NCI-H1930 (cell line): ENCODE measurements at places on chromosomes 5 and 9.

GRCh38 chr9:75197561-75197960, 109.2 kb downstream of the OSTF1 start:
- DNase-seq: no peak

DNA sequence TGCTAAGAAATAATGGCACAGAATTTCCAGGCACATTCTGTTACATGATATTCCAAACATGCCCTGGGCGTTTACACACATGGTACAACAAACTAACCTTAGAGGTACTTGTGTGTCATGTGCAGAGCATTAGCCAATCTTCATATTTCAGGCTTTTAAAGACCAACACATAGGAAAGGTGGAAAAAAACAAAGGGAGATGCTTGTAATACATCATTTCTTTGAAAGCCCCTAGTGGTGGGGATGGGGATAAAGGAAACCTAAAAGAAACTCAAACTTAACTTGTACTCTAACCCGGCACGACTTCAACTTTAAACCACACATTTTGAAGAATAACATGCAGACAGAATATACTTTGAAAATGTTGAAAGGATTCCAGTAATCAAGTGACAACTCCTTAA, 133.6 kb downstream of the PTPRD start:
- DNase-seq: no peak

DNA sequence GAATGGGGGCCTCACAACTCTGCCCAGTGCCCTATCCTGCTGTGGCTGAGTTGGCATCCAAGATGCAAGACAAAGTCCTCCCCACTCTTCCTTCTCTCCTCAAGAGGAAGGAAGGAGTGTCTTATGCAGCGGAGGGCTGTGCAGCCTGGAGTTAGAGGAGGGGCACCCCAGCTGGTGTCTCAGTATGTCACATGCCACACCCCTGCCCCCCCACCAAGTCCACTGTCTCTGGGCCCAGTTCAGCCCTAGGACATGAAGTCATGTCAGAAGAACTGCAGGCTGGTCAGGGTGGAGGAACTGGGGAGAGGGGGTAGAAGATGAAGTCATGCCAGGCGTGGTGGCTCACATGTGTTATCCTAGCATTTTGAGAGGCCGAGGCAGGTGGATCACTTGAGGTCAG, 28.0 kb upstream of the SLC28A3 start:
- DNase-seq: no peak

GRCh38 chr5:177495243-177496060, 2.0 kb downstream of the PDLIM7 start:
- no peak for DNase-seq

DNA sequence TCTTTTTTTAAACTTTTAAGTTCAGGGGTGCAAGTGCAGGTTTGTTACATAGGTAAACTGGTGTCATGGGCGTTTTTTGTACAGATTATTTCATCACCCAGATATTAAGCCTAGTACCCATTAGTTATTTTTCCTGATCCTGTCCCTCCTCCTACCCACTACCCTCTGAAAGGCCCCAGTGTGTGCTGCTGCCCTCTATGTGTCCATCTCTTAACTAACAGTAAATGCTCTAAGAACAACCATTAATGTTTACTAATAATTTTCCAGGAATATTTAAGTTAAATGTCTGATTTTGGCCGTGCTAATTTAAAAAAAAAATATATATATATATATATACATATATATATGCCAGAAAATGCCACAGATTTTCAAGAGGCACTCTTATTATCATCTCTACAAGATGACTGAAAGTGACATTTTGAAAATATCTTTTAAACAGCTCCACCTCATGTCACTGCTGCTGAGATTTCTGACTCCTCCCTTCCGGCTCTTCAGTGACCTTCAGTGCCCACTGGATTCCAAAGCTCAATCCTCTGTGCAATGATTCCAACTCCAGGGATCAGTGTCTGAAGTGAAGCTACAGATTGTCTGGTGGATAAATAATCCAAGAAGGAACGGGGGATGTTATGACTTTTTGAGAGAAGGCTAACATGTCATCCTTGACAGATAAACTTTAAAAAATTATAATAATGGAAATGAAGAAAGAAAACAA, 46.7 kb upstream of the HNRNPA0 start:
- no peak for DNase-seq

DNA sequence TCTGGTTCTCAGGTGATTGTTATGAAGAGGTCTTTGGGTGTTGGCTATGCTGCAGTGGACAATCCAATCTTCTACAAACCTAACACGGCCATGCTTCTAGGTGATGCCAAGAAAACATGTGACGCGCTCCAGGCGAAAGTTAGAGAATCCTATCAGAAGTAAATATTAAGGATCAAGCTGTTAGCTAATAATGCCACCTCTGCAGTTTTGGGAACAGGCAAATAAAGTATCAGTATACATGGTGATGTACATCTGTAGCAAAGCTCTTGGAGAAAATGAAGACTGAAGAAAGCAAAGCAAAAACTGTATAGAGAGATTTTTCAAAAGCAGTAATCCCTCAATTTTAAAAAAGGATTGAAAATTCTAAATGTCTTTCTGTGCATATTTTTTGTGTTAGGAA, 101.3 kb downstream of the NNT start:
- no peak for DNase-seq

DNA sequence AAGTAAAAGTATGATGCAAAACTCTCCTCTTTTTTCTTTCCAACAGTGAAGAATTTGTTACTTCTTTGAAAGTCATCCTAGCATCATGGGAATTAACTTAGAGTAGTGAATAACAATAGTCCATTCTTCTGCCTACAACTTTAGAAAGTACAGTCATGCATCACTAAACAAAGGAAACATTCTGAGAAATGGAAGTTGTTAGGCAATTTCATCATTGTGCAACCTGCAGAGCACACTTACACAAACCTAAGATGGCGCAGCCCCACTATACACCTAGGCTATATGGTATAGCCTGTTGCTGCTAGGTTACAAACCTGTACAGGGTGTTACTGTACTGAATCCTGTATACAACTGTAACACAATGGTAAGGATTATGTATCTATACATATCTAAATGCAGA, 1209.3 kb upstream of the C9orf72 start:
- DNase-seq: no peak

- DNase-seq: no peak
Measured at GRCh38 chr5:108079753-108080152, 302.1 kb downstream of the FBXL17 start.

GRCh38 chr9:36162211-36162738, 6.9 kb upstream of the CCIN start:
- no peak for DNase-seq

DNA sequence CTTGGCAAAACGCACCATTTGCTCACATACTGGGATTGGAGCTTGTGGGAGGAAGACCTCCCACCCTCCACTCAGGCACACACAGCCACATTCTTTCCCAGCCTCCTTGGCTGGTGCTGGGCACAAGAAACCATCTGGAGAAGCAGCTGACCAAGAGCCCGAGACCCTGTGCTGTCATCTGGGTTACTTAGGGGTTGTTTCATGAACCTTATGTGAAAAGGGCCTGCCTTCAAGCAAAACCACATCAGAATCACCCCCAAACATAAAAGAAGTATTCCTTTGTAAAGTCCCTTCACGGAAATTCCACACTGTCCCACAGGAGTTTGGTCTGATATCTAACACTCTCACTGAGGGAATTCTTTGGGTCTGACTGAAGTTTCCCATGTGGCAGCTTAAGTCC, 172.1 kb downstream of the NR3C1 start:
- no peak for DNase-seq

GRCh38 chr9:33785914-33786313, 9.4 kb upstream of the PRSS3 start:
- peak; percentile 15 for DNase-seq

DNA sequence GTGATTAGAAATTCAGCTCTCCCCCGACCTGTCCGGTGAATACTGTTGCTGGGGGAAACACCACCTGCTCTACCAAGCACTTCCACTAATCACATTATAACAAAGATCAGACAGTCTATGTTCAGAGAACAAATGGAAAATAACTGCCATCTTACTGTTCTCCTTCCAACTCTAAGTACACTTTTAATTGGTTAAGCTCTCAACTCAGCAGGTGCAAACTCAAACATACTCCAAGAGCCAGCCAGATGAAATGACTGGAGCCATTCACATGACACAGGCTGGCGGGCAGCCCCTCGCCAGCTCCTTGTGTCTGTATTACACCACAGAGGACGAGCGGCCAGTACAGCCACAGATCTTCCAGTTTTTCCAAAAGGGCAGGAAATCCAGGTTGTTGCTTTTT, 16.1 kb downstream of the LIFR start:
- DNase-seq: peak; percentile 44

GRCh38 chr5:112977440-112977861, 853 bp downstream of the DCP2 start:
- no peak for DNase-seq

- no peak for DNase-seq
Measured at GRCh38 chr9:132241840-132242620, 80.2 kb downstream of the NTNG2 start.
